ENCODE measurements at places on chromosomes 3 and 15.

GRCh38 chr15:68667800-68668625, 89.2 kb downstream of the CORO2B start:
- no peak for DNase-seq

DNA sequence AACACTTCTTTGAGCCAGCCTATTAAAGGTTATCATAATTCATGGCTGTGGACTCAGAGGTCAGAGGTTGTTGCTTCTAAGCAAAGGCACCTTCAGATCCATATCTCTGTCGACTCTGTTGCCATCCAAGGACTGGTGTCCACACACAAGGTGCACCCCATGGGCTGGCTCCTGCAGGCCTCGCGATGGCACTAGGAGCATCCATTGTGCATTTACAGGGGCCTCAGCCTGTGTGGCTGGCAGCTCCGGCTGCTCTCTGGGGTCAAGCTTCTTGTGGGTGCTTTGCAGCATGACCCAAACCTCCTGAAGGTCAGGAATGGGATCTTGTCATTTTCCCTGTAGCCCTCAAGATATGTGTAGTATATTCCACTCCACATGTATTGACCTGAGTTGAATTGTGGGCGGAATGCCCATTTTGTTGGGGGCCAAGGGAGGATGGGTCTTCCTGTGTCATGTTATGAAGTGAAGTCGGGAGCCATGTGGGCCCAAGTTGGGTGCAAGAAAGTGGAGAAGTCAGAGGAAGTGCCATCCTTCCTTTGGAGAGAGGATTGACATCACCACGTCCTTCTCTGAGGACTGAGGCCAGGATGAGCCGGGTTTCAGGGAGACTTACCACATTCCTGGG, 43.9 kb downstream of the CHDH start:
- no peak for DNase-seq

DNA sequence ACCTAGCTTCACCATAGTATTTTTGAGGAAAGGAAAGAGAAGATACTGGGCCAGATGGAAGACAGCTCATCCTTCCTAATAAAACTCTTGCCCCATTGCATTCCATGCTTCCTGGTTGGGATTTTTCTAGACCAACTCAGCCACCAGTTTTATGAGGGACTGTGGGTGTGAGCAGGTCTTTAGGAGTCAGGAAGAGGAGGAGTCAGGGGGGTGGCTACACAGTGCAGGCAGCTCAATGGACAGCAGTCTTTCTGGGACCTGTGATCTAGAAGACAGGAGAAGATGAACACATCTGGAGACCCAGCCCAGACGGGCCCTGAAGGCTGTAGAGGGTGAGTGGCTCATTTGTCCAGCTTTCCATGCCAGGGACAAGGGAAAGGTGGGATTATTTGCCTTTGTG, at the start of gene NOX5:
TSS of gene NOX5 (plus strand) at position 242 of the 400 bp plus-strand sequence. CDS start at position 283, 41 bp downstream.
- DNase-seq: no peak

GRCh38 chr15:34206011-34206410, 3.9 kb downstream of the KATNBL1 start:
- DNase-seq: no peak

- no peak for DNase-seq
Measured at GRCh38 chr3:31567036-31567435, 34.3 kb downstream of the STT3B start.

DNA sequence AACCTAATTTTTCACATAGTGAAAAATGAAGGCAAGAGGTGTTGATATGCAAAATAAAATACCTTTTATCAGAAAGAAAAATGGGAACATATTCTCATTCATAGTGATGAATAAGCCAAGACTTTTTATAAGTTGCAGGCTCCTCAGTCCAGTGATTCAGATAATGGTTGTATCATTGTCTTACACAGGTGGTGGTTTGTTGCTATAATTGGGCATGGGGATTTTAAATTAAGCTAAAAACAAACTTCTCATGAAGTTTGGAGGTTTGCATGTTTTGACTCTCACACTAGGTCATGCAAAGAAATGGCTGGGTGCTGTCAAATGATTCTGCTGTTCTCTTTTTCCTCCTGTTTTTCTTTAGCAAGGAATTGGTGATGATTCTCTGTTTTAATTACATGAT, 60.8 kb upstream of the SKIL start:
- no peak for DNase-seq

DNA sequence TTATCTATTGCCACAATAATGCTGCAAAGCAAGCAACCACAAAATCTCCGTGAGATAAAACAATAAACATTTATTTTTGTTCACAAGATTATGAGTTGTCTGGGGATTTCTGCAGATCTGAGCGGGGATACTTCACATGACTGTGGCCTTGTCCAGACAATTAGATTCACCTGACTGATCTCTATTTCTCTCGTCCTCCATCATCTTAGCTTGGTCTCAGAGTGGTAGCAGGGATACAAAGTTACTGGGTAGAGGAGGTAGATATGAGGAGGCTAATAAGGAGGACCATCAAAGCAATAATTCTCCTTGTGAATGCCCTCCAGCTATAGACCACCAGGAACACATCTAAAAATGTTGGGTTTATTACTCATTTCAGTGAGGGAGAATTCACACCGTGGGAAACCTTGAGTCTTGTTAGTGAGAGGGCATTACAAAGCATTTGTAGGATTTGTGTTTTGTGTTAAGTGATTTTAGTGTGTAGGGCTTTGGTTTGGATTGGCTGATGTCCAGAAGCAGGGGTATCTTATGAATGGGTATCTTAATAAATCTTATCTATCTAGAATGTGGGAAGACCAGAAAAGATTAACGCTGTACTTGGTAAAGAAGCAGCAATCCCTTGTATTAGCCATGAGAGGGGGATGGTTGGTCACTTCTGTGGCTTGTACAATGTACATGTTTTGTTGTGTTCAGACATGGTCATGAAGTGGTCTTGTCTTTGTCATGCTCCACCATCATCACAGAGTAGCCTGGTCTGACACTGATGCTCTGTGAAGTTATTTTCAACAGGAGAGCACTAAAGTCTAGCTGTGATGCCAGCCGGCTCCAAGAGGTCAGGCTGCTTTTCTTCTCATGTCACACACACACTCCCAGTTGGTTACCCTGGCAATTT, 287.6 kb upstream of the STT3B start:
- DNase-seq: no peak

DNA sequence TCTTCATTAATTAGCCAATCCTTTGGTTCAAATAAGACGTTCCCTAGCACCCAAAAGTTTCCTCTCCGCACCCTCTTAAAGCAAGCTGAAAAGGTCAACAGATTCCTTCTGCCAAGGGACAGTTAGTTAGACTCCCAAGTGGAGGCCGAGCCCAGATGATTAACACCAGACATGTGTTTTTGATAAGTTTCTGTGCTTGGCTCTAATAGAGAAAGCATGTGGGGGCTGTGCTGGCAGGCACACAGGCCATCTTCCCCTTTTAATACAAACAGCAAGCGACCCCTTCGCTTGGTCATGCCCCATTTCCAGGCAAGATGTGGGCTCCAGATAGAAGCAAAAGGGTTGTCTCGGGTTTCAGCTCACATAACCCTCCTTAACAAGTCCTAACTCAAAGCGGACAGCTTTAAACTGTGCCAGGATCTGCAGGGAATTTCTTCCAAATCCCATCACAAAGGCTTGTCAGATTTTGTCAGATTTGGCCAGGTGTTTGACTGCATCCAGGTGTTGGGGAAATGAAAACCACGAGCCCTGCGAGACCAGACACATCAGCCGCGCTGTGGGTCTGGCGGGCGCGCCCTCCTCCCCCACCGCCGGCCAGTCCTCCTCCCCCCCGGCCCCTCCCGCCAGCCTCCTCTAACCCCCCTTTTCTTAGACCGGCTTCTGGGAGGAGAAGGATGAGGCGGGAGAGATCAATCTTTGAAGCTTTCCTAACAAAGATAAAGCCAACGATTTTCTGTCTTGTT, 3.3 kb downstream of the HES1 start:
- no peak for DNase-seq

DNA sequence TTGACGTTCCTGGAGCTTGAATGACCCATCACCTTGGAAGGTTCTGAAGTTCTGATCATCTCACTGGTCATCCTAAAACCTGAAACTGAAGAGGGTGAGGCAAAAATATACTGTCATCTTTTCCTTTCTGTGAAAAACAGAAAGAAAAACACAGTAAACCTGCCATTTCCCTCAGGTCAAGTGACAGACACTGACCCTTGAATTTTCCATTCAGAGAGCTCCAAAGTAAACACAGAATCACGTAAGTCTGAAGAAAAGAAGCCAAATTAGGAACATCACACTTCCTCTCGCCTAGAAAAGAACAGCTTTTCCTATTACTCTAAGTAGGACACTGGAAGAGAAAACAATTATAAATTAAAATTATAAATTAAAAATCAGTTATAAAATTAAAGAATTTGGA, 78.7 kb upstream of the TGFBR2 start:
- no peak for DNase-seq

DNA sequence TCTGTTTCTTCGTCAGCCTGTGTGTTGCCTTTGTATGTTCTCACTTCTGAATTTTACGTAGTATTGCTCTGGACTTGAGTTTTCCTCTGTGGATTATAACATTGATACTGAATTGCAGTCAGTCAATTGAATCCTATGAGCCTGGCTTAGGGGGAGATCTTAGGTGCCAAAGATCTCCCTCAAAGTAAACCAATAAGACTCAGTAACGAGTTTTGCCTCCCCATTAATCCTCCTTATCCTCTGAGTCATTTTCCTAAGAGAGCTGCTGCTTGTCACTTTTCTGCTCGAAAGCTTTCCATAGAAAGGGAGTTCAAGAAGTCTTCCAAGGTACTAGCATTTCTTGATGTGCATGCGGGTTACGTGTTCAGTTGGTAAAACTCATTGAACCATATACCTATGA, 126.4 kb downstream of the CHDH start:
- DNase-seq: no peak

DNA sequence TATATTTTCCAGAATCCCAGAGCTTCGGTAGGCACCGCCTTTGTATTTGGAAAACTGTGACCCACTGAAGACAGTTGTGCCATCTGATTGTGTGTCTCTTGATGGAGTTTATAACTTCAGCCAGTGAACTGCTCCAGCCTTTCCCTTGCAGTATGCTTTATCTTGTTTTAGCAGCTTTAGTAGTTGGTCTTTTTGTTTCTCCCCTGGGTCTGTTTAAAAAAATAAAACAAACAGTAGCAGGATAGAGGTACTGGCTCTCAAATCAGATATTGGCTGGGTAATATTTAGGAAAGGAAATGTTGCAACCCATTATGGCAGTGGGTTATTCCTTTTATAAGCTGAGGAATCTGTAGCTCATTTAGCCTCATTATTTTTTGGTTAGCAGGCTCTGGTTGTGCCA, 151.5 kb upstream of the BFSP2 start:
- DNase-seq: no peak

DNA sequence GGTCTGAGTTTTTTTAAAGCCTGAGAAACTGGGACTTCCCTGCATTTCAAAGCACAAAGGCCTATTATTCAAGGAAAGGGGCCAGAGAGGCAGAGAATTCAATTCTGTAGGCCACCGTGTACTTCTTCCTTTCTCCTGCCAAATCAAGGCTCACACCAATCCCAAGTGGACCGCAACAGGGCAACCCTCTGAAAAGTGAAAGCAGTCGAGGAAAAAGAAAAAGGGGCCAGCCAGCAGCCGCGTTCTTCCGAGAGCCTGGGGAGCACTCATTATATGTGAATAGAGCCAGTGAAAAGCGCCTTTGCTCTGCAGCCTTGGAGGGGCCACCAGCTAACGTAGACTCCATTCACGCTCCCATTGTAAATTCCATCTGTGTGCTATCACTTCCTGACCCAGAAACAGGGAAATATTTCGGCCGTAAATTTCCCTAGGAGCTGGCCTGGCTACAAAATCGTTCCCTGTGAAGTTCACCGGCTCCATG, 45.9 kb upstream of the THUMPD3 start:
- no peak for DNase-seq

- DNase-seq: peak; percentile 100
Measured at GRCh38 chr3:178588628-178589027, 52.4 kb downstream of the KCNMB2 start.

GRCh38 chr3:178084938-178085816, 451.1 kb upstream of the KCNMB2 start:
- peak; percentile 97 for DNase-seq

GRCh38 chr3:188471723-188472122, 317.8 kb downstream of the LPP start:
- no peak for DNase-seq

DNA sequence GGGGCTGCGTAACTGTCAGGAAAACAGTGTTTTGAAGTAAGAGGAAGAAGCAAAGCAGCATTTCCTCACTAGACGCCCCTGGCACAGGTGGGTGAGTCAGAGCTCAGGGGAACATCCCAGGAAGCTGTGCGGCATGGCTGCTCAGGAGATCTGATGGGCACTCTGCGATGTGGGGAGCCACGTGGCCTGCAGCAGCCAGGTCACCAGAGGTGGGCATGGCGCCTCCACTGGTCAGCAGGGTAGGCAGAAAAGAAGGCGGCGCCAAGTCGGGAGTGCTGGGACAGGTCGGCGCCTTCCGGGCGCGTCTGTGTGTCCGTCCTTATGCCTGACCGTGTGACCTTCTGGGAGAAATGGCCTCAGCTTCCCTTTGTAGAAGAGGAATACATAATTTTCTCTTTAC, 249.9 kb upstream of the ST8SIA2 start:
- DNase-seq: no peak

- DNase-seq: no peak
Measured at GRCh38 chr3:156781310-156782230, 44.6 kb upstream of the LEKR1 start.

DNA sequence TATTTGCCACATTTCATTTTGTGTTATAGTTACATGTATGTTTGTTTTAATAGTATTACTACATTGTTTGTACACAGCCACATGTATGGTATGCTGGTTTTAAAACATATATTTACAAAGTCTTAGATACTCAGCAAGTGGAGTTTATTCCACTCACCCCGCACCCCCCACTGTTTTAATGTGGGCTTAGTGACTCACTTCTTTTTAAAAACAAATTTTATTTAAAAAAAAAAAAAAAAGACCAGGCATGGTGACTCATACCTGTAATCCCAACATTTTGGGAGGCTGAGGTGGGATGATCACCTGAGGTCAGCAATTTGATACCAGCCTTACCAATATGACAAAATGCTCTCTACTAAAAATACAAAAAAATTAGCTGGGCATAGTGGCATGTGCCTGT, 26.9 kb upstream of the TJP1 start:
- no peak for DNase-seq

- no peak for DNase-seq
Measured at GRCh38 chr3:172192830-172193415, 153.5 kb downstream of the FNDC3B start.

DNA sequence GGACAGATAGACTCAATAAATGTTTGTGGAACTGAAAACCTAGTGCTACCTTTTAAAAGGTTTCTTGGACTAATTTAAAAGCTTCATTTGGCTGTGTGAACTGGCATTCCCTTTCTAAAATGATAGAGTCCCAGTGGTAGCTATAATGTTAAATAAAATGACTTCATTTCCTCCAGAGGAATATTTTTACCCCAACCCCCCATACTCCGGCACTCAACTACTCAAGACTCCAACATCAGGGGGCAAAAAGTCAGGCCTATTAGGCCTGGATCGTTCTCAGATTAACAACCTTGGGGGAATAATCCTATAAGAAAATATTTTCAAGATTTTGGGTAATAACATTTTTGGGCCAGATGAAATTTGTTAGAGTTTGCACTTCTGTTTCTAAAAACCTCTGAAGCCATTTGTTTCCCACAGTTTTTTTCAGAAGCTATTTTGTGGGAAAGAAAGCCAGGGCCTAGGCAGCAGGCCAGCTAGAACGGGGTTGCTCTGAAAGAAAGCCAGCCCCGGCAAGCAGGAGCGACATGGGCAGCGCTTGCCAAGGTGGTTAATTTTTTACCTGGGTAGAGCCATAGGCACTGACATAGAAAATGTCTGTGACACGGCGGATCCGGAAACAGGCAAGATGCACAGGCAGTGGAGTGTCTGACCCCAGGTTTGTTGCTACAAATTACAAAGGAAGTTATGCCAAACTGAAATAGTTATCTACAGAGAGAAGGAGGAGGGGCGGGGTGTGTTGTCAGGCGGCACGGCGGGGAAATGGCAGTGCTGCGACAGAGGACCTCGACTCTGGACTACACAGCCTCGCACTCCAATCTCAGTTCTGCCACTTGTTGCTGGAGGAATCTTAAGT, 84.6 kb downstream of the MAGI1 start:
- no peak for DNase-seq

All from NCI-H1436 treated with DMSO at 0.1 percent for 48 hours (cell line).